Karpas-422 (cell line): ENCODE measurements at places on chromosomes 11 and 22.

DNA sequence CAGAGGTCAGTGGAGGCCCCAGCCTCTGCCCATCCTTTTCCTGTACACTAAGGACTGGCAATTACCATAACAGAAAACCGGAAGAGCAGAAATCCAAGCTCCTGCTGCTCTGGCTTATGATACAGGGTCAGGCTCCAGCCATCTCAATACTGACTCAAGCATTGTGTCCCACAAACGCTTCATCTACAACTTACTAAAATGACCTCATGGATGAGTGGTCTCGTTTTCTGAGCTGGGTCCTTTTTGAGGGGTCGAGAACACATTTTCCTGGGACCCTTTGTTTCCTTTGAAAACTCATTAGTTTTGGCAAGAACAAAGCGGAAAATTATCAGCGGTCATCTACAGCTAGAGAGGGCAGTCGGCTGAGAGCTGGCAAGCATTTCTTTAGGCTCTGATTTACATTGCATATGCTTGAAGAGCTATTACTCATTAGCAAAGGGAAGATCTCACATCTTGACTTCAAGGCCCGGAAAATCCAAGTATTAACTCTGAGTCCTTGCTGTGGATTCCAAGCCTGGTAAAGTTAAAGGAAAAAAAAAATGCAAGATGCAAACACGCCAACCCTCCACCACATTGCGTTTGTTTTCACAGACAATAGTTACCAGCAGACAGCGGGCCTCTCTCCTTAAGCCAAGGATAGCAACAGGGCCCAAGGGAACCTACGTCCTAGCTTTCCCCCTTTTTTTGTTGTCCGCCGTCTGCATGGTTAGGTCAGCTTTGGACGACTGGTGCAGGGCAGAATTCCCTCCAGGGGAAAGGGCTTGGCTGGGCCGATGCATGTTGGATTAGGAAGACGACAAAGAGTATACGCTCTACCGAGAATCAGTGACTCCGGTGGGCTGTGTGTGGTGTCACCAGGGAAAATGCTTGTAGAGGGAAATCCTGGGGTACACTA, 1.8 kb downstream of the TESMIN start:
- H3K36me3 ChIP-seq, result no peaks in the 10 kb centered on the region
- H3K4me1 ChIP-seq, result no peaks in the 10 kb centered on the region
- H3K4me3 ChIP-seq, result no peak overlapping the region
- no peak overlapping the region for H3K27ac ChIP-seq
- DNase-seq, result no peak

DNA sequence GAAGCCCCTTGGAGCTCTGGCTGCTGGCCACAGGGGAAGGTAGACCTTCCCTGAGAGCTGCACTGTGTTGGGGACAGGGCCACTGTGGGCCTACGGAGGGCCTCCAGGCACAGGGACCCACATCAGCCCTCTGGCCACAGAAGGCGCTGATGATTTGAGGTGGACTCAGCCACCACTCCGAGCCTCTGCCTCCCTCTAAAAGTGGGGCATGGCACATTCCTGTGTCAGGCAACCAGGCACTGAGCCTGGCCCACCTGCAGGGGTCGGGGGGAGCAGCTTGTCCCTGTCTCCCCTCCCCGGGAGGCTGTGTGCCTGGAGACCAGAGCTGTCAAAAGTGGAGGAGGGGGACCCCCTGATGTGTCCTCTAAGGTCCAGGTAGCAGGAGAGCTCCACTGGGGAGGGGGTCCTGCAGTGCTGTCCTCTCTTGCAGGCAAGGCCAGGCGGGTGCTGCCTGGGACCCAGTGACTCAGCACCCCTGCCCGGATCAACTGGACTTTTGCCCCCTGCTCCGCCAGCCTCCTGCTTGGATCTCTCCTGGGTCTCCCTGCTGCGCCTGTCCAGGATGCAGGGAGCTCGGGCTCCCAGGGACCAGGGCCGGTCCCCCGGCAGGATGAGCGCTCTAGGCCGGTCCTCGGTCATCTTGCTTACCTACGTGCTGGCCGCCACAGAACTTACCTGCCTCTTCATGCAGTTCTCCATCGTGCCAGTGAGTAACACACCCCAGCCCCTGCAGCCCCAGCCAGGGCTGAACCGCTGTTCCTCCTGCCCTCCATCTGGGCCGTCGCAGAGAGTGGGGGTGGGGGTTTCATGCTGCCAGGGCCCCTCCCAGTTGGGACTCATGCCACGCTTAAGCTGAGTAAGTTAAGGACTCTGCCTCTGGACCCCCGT, 17.5 kb upstream of the CDKN1C start:
- DNase-seq, result no peak
- peaks cover 18% of the 10 kb centered on the region for H3K4me1 ChIP-seq

GRCh38 chr11:34890812-34891211, 25.4 kb downstream of the APIP start:
- H3K27me3 ChIP-seq, result no peaks in the 10 kb centered on the region
- no peaks in the 10 kb centered on the region for H3K4me1 ChIP-seq
- H3K36me3 ChIP-seq, result peaks cover 7% of the 10 kb centered on the region; the same call in 1 of the 2 replicates
- peak; percentile 70 for DNase-seq

- no peaks in the 10 kb centered on the region for H3K27me3 ChIP-seq
- no peak overlapping the region for H3K4me3 ChIP-seq
- DNase-seq, result no peak
- H3K27ac ChIP-seq, result no peak overlapping the region
- no peaks in the 10 kb centered on the region for H3K36me3 ChIP-seq
- H3K4me1 ChIP-seq, result no peaks in the 10 kb centered on the region
Measured at GRCh38 chr11:75375626-75376025, 23.7 kb upstream of the RPS3 start.

DNA sequence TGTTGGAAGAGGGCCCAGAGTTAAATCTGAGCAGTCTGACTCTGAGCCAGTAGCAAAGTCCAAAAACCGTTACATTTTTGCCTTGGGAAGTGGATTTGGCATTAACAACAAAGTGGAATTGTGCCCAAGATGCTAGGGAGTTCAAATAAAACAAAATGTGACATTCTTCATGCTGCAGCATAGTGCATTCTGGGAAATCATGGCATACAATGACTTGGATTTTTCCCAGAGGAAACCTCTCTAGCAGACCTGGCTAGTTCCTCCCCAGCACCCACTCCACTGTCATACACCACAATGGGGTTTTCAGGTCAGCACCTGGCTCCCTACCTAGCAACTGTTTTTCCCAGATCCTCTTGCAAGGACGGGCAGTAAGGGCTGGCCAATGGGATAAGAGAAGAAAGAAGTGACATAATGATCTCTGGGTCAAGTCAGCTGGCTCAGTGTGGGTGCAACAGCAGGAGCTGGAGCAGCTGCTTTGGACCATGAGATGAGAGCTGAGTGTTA, 24.8 kb upstream of the CYB5R3 start:
- H3K4me3 ChIP-seq, result no peak overlapping the region
- H3K4me1 ChIP-seq, result peaks cover 13% of the 10 kb centered on the region
- no peak overlapping the region for H3K27ac ChIP-seq
- no peaks in the 10 kb centered on the region for H3K36me3 ChIP-seq

- peak overlapping the region; percentile 92 for H3K27ac ChIP-seq
- no peaks in the 10 kb centered on the region for H3K36me3 ChIP-seq
- H3K4me3 ChIP-seq, result peak overlapping the region; percentile 55
- peaks cover 36% of the 10 kb centered on the region for H3K4me1 ChIP-seq
- no peaks in the 10 kb centered on the region for H3K27me3 ChIP-seq
Measured at GRCh38 chr22:37284805-37285355, 2.6 kb downstream of the CYTH4 start.

GRCh38 chr11:72491001-72491400, 56.7 kb upstream of the CLPB start:
- H3K36me3 ChIP-seq, result no peaks in the 10 kb centered on the region
- peaks cover 4% of the 10 kb centered on the region for H3K4me1 ChIP-seq
- no peak overlapping the region for H3K27ac ChIP-seq
- H3K27me3 ChIP-seq, result no peaks in the 10 kb centered on the region
- no peak for DNase-seq

DNA sequence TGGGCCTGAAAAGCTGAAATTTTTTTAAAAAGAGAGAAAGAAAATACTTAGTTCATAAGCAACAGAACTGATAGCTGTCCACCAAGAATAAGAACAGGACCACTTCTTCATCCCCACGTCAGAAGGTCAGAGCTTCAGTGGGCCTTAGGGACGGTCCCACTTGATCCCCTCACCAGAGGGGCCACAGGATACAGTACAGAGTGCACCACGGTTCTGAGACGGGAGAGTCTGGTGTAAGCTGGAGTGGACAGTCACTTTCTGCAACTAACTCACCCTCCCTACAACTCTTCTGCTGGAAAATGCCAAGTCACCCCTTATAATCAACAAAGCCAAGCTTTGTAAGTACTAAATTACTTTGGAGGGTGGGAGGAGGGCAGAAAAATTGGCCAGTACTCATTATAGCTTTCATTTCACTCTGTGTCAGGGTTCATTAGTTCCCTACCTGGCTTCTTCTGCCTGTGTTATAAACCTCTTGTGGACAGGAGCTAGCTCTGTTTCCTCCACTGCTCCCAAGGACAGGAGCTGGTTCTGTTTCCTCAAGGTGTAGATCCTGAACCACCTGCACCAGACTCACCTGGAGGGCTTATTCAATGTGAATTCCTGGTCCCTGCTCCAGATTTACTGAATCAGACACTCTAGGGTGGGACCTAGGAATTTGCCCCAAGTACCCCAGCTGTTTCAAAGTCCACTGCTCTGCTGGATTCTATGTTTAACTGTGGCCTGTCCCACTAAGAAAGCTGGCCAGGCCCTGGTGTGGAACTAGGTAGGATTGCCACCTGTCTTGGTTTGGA, 39.6 kb downstream of the SCGB1A1 start:
- no peak overlapping the region for H3K27ac ChIP-seq
- H3K36me3 ChIP-seq, result no peaks in the 10 kb centered on the region
- no peak overlapping the region for H3K4me3 ChIP-seq
- DNase-seq, result no peak
- H3K27me3 ChIP-seq, result no peaks in the 10 kb centered on the region

- DNase-seq, result no peak
- H3K27me3 ChIP-seq, result no peaks in the 10 kb centered on the region
- peaks cover 7% of the 10 kb centered on the region for H3K4me1 ChIP-seq
- H3K4me3 ChIP-seq, result no peak overlapping the region
- H3K27ac ChIP-seq, result no peak overlapping the region
Measured at GRCh38 chr11:34404280-34404679, 34.5 kb upstream of the CAT start.

- H3K4me1 ChIP-seq, result no peaks in the 10 kb centered on the region
- H3K4me3 ChIP-seq, result no peak overlapping the region
- DNase-seq, result no peak
- no peaks in the 10 kb centered on the region; the same call in 1 of the 2 replicates for H3K36me3 ChIP-seq
- no peaks in the 10 kb centered on the region for H3K27me3 ChIP-seq
Measured at GRCh38 chr22:20439556-20439927, 1.9 kb upstream of the SCARF2 start.

GRCh38 chr11:83057721-83058120, 14.0 kb downstream of the RAB30 start:
- peaks cover 100% of the 10 kb centered on the region for H3K4me1 ChIP-seq
- peaks cover 65% of the 10 kb centered on the region for H3K36me3 ChIP-seq
- H3K27ac ChIP-seq, result peak overlapping the region; percentile 98
- no peaks in the 10 kb centered on the region for H3K27me3 ChIP-seq

GRCh38 chr11:116750070-116750718, 22.6 kb downstream of the BUD13 start:
- no peak overlapping the region for H3K4me3 ChIP-seq
- H3K4me1 ChIP-seq, result no peaks in the 10 kb centered on the region
- no peak for DNase-seq
- H3K27me3 ChIP-seq, result no peaks in the 10 kb centered on the region

DNA sequence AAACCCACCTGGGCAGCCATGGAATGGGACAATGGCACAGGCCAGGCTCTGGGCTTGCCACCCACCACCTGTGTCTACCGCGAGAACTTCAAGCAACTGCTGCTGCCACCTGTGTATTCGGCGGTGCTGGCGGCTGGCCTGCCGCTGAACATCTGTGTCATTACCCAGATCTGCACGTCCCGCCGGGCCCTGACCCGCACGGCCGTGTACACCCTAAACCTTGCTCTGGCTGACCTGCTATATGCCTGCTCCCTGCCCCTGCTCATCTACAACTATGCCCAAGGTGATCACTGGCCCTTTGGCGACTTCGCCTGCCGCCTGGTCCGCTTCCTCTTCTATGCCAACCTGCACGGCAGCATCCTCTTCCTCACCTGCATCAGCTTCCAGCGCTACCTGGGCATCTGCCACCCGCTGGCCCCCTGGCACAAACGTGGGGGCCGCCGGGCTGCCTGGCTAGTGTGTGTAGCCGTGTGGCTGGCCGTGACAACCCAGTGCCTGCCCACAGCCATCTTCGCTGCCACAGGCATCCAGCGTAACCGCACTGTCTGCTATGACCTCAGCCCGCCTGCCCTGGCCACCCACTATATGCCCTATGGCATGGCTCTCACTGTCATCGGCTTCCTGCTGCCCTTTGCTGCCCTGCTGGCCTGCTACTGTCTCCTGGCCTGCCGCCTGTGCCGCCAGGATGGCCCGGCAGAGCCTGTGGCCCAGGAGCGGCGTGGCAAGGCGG, 11.4 kb upstream of the ARHGEF17 start:
- H3K27me3 ChIP-seq, result no peaks in the 10 kb centered on the region
- no peak for DNase-seq
- no peak overlapping the region for H3K27ac ChIP-seq
- H3K36me3 ChIP-seq, result no peaks in the 10 kb centered on the region
- H3K4me3 ChIP-seq, result no peak overlapping the region
- no peaks in the 10 kb centered on the region for H3K4me1 ChIP-seq

DNA sequence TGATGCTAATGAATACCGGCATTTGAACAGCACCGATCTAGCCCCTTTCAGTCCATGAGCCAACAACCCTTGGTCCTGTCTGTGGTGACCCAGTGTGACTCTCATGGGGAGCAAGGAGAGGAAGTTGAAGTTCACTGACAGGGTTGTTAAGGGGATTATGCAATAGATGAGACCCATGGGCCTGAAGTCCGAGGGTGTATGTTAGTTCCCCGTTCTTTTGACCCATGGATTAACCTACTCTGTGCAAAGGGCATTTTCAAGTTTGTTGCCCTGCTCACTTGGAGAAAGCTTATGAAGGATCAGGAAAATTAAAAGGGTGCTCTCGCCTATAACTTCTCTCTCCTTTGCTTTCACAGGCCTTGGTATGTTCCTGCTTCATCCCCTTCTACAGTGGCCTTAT, 4.9 kb downstream of the PNPLA3 start:
- H3K27ac ChIP-seq, result no peak overlapping the region
- no peaks in the 10 kb centered on the region for H3K4me1 ChIP-seq
- no peaks in the 10 kb centered on the region for H3K36me3 ChIP-seq
- DNase-seq, result no peak

- H3K4me3 ChIP-seq, result no peak overlapping the region
- H3K36me3 ChIP-seq, result no peaks in the 10 kb centered on the region
- H3K27ac ChIP-seq, result no peak overlapping the region
- H3K4me1 ChIP-seq, result no peaks in the 10 kb centered on the region
- peak; percentile 66 for DNase-seq
- no peaks in the 10 kb centered on the region for H3K27me3 ChIP-seq
Measured at GRCh38 chr11:92552942-92553341, 328.3 kb downstream of the FAT3 start.
